NCI-H1694 treated with DMSO at 0.1 percent for 48 hours (cell line): ENCODE measurements at places on chromosomes 6 and 20.
A peak's percentile ranks its signal among the peaks of the same experiment; 100 is the strongest.

- no peak for DNase-seq
Measured at GRCh38 chr6:53107091-53107490, 41.5 kb downstream of the GCM1 start.

- DNase-seq, result peak; percentile 27
Measured at GRCh38 chr6:36594816-36595643, 868 bp downstream of the SRSF3 start.

- no peak for DNase-seq
Measured at GRCh38 chr6:109834131-109834530, 143.0 kb downstream of the FIG4 start.

DNA sequence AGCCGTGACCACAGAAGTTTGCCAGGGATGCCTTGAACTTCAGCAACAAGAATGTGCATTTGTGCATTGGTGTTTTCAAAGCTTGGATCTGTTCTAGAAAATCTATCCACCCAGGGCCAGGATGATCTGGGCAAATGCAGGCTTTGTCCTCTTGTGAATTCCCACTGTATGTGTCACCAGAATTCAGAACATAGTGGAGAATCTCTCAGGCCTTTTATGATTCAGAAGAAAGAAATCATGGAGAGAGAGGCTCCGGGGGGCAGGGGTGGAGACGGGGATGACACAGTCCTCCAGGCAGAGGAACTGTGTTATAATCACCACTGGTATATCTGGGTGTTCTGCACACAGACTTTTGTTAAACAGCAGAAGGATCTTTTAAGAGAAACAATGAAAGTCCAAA lies 304.1 kb downstream of the CDH4 start:
- DNase-seq, result no peak

DNA sequence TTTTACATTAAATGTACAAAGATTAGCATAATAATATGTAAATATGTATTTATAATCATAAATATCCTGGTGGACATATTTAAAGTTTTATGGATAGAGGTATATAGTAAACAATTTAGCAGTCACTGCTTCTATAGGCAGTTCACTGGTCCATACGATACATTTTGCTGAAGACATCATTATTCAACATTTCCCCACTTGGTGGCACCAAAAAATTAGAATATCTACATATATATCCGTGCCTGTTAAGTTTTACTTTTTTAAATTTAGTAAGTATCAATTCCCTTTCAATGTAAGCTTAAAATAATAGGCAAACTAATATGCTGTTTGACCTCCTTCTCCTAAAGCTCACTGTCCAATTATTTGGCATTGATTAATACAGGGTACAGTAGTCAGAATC lies 64.2 kb downstream of the LMBRD1 start:
- DNase-seq, result peak; percentile 23

DNA sequence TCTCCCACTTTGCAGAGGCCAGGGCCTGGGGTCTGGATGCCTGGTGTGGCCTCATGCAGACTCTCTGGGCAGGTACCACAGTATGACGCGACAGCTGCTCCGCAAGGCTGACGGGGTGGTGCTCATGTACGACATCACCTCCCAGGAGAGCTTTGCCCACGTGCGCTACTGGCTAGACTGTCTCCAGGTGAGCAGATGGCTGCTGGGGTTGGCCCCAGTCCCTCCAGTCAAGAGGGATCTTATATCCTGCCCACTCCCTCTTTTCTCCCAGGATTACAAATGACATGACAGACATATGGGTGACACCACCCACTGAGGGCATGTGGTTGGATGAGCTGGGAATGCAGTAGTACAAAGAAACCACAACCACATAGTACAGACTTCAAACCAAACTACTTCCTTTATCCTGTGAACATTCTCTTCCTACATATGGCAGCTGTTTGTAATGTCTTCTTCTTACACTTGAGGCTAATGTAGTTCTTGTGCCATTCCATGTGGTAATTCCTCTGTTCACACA lies 29.9 kb downstream of the RAB44 start:
- DNase-seq, result no peak

DNA sequence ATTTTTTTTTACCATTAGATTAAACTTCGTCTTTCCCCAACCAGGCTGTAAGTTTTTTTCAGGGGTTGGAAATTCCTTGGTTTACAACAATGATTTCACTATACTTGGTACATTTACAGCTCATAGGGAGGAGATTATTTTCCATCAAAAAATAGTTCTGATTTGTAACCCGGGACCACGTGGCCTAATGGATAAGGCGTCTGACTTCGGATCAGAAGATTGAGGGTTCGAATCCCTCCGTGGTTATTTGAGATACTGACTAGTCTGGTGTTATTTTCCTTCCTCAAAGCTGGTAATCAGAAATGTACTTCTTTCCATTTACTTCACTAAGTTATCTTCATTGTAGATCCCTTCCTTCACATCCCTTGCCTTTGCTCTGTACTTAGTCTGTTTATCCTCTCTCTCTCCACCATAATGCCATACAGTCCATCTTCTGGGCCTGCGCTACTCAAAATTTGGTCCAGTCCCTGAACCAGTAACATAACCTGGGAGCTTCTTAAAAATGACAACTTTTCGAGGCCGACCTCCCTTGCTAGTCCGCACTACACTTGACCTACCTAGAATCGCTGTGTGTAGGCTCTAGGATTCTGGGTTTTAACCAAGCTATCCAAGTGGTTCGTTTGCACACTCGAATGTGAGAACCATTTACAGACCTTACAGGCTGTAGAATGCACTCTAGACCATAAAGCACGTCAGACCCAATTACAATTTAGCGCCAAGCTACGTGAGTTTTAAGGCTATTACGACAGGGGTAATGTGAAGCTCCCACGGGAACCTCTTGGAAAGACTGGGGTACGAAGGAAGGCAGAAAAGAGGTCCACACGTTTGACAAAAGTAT lies 42.1 kb upstream of the BTN3A2 start:
- DNase-seq, result peak; percentile 73

GRCh38 chr6:100889351-100889750 lies 8.2 kb upstream of the ASCC3 start:
- DNase-seq, result no peak

DNA sequence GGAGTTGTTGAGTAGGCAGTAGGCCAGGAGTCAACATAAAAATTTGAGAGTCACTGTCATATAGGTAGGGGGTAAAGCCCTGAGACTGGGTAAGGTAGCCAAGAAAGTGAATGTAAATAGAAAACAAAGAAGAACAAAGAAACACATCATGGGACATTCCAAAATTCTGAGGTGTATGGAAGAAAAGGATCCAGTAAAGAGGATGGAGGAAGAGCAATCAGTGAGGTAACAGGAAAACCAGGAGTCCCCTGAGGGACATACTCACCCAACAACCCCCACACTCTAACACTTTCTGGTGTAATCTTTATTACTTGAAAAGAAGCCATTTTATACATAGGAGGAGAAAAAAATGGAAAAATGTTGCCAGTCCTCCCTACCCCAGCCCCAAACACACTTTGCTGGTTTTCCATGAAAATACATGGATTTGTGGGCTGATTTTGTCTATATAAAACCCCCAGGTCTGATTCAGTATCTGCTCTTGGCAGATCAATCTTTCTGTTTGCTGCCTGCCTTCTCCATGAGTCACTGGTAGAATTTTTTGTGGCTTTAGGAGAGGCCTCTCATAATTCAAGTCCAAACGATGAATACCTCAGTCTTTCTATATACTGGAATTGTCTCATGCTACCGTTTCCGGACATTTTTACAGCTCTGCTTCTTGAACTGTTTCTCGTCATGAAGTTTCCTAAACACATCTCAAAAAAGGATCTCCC lies 271.4 kb upstream of the MAN1A1 start:
- DNase-seq, result no peak

GRCh38 chr6:45813943-45814342 lies 201.7 kb downstream of the CLIC5 start:
- DNase-seq, result no peak

DNA sequence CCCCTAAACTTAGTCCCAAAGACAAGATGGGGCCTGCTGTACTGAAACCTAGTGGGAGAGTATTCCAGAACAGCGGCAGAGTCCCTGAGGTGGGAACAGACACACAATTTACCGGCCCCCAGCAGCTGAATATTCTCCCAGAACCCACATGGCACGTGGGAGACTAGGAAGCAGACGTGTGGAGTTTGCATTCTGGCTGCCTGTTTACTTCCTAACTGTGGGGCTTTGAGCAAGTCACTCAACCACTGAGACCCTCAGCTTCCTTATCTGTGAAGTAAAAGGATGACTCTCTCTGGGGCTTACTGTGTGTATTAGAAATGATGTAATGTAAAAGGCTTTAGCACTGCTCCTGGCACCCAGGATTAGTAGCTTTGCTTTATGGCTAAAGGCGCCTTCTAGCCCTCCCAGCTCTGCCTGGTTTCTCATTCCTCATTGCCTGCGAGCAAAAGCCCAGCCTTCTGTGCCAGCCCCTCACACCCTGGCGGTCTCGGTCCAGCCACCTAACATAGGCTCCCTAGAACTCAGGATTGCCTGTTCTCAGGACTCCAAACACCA lies 353.1 kb downstream of the CDC5L start:
- DNase-seq, result no peak

DNA sequence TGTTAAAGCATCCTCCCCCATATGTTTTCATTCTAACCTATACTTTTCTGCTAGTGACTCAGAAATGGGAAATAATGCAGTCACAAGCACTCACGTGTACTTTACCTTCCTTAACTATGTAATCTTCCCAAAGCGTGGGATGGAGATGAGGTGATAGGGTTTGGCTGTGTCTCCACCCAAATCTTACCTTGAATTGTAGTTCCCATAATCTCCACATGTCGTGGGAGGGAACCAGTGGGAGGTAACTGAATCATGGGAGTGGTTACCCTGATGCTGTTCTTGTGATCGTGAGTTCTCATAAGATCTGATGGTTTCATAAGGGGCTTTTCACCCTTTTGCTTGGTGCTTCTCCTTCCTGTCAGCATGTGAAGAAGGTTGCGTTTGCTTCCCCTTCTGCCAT lies 35.4 kb downstream of the AGPAT4 start:
- no peak for DNase-seq

DNA sequence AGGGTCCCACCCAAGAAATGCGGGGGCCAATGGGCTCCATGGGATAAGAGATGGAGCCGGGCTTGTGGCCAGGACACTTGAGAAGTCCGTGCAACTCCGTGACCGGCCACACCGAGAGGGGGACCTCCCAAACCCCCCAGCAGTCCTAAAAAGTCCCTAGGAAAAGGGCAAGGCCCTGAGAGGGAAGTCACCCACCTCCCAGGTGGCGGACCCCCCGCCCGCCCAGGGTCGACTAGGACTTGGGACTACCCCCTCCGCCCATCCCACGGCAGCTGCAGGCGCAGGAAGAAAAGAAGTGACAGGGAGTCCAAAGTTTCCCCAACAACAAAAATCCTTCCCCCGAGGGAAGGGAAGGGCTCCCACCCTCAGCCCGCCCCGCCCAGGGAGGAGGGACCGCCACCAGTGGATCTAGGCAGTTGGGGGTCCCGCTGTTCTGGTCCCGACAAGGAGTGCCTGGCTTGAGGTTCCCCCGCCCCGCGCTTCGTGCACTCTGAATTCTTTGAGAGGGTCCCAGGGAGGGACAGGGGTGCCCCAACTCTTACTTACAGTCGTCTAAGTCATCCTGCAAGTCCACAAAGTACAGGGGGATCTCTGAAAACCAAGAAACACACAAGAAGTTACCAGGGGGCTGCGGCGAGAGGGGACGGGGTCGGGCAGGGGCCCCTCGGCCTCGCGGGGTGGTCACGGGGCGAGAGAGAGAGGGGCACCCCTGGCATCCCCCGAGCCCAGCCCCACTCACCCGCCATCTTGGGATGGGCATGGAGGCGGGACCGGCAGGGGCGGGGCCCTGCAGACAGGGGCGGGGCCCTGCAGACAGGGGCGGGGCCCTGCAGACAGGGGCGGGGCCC lies 611 bp upstream of the RAB22A start:
- DNase-seq, result no peak

GRCh38 chr6:168411130-168411529 lies 29.9 kb upstream of the SMOC2 start:
- DNase-seq, result no peak

DNA sequence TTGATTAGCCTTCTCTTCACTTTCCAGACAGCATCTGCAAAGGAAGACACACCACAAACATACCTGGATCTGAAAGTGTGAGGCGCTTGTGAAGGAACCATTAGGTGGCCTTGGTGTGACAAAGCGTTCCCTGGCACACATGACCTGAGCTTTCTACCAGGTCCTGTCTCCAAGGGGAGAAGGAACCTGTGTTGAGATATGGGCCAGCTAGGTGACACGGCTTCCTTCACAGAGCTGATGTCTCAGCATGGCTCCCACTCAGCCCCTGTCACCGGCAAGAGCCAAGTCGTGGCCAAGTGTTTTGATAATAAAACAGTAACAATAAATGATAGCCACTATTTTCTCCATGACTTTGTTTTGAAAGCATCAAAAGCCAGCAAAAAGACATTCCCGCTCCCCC lies 20.3 kb upstream of the TAGAP start:
- no peak for DNase-seq

- DNase-seq, result peak; percentile 62
Measured at GRCh38 chr6:163371129-163371528, 43.4 kb upstream of the QKI start.
